ENCODE measurements at places on chromosomes 12 and 14. TPM values are rescaled to one million over a fixed set of nuclear protein-coding genes. Genes with fewer than 3 reads are reported as not detected.

The PLEKHD1 gene
- total RNA-seq = not detected

The RND1 gene
- 6.8 TPM for total RNA-seq

The TSHR gene
- total RNA-seq = not detected

The KRT85 gene
- not detected for total RNA-seq

The ACSS3 gene
- not detected for total RNA-seq

The BCL2L14 gene
- total RNA-seq = 19.4 TPM

The C12orf54 gene
- total RNA-seq = not detected

The RPS6KL1 gene
- total RNA-seq = 6.8 TPM

The RNASE7 gene
- not detected for total RNA-seq
